Upper lobe of left lung (tissue), 6 donors: ENCODE measurements at places on chromosomes 2 and 18.
A peak's percentile ranks its signal among the peaks of the same experiment; 100 is the strongest.

DNA sequence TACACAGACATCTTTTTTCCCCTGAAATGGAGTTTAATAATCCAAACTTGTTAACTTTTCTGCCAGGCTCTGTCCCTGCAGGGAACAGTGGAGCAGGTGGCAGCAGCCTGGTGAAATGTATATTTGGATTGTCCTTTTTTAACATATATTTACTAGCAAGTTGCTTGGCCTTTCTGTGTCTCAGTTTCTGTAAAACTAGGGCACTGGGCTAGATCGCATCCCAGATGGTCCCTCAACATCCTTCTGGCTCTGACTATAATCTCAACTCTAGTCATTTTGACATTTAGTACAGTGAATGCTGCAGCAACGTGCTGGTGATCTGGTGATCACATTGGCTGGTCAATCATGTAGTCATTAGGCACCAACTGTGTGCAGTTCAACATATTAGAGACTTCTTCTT, 80.4 kb downstream of the LBH start:
- no peak for DNase-seq

DNA sequence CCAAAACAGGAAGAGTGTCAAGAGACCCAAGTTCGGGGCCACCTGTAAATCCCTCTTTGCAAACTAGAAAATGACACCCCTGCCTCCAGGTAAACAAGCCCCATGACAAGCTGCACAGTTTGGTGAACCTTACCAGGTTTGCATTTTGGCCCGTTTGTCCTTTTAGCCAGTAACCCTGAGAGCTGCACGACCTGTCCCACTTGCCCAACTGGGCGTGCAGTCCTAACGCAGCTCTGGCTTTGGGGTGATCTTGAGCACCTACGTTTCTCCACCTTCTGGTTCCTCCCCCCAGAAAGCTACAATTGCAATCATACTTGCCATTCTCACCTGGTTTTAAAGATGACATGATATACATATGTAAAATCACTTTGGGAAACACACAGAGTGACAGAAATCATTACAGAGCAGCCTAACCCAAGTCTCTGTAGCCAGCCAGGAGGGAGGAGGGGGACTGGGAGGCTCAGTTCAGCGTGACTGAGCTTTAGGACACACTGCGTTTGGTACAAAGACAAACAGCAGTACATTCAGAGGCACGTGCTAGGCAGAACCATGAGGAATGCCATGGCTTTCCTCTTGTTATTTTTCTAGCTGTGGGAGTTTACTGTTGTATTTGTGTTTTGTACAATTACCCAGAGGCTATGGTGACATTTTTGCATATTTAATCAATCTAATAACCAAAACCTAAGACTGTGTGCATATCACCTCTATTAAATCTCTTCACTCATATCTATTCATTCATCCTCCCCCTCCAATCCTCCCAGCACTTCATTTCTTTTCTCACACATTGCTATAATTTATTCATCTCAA, 304.0 kb downstream of the IRS1 start:
- DNase-seq = no peak

DNA sequence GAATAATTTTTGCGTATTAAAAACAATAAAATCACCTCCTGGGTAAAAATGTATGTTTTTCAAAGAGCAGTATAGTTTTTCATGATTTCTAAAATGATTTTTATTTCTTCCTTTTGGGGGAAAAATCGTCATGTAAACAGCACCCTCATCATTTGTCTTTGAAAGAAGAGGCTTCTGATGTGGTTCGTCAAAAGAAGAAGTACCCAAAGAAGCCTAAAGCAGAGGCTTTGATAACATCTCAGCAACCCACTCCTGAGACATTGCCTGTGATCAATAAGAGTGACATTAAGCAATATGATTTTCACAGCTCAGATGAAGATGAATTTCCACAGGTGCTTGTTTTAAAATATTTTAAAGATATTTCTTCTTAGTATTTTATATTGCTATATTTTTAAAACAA, 110.2 kb upstream of the KIF5C start:
- DNase-seq = no peak

GRCh38 chr2:168211664-168212163, 35.7 kb downstream of the STK39 start:
- DNase-seq = no peak

DNA sequence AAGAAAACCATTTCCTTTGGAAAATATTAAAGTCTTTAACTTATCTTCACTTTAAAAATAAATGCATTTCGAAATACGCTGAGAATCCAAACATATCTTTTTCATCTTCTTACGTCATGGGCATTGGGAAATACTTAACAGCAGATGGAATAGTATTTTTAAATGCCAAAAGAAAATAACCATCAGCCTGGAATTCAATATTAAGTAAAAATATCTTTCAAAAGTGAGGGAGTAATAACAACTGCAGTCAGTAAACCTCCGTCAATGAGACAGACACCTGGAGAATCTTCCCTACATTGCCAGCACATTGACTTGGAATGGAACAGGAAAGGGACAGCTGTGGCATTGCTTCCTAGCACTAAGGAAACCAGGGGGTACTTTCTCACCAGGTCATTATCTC, 290.4 kb upstream of the TNP1 start:
- DNase-seq = no peak

GRCh38 chr18:59273759-59274532, 692 bp upstream of the RAX start:
- DNase-seq = peak; percentile 73

DNA sequence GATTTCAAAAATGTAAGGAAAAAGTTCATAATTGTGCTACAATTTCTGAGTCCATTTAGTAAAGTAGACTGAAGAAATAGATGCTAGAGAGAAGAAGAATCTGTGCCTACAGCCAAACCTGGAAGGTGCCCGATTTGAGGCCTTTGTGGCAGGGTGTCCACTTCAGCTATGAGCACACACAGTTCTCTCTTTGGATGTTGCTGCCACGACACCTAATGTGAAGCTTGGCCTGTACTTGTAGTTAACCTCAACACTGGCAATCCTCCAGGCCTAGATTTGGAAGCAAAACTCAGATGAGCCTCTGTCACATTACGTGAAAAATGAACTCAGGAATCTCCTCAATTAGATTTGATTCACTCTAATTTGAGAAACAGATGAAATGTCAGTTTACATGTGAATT, 90.1 kb upstream of the LRP1B start:
- no peak for DNase-seq

GRCh38 chr2:1661891-1662605, 82.3 kb downstream of the PXDN start:
- DNase-seq = no peak

GRCh38 chr18:9739516-9739915, 31.4 kb downstream of the RAB31 start:
- no peak for DNase-seq

DNA sequence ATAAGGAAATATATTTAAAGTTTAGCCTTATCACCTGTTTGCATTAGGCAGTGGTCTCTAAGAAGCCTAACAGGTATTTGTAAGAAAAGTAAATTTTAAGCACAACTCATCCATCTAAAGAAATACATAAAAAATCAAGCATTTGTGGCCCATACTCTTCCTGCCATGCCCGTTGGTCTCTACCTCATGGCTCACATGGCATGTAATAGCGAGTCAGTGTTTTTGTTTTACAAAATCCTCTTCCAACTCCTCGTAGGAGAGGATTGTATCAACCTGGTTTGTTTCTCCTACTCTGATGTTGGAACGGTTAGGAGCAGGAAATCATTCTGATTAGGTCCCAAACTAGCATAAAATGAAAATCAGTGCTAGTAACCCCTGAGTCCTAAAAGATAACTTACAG, 91.8 kb downstream of the FMNL2 start:
- no peak for DNase-seq

DNA sequence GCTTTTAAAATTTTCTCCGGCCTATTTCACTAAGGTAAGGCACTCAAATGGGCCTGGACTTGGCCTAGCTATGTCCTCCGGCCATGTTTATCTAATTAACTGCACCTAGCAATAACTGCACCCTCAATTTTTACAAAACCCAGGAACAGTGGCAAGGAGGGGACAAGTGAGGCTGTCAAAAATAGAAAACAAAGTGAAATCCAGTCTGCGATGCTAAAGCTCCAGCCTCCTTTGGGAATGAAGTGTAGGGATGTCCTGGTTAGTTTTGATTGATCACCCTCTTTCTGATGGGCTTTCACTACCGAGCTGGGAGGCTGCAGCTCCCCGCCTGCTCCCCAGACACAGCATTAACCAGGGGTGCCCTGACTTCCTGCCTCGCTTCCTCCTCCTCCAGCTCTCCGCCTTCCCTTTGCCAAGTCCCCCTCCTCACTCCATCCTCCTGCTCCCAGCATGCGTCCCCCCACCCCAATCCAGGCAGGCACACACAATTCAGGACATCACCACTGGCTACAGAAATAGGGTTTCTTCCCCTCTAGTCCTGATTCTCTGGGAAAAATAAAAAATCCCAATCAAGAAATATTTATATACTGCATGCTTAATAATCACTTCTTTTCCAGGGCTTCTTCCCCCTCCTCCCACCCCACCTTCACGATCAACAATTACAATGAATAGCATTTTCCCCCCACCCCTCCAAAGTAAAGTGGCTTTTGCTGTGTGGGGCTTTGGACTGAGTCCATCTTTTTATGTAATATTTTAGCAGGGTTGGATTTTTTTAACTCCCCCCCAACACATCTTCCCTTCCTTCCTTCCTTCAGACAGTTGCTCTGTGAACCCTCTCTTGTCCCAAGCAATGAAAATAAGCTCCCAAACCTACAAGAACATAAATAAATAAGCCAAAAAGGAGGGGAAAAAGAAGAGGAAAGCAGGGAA, 3.3 kb upstream of the POU3F3 start:
- no peak for DNase-seq

- DNase-seq = no peak
Measured at GRCh38 chr18:3400567-3401296, 49.2 kb upstream of the TGIF1 start.

DNA sequence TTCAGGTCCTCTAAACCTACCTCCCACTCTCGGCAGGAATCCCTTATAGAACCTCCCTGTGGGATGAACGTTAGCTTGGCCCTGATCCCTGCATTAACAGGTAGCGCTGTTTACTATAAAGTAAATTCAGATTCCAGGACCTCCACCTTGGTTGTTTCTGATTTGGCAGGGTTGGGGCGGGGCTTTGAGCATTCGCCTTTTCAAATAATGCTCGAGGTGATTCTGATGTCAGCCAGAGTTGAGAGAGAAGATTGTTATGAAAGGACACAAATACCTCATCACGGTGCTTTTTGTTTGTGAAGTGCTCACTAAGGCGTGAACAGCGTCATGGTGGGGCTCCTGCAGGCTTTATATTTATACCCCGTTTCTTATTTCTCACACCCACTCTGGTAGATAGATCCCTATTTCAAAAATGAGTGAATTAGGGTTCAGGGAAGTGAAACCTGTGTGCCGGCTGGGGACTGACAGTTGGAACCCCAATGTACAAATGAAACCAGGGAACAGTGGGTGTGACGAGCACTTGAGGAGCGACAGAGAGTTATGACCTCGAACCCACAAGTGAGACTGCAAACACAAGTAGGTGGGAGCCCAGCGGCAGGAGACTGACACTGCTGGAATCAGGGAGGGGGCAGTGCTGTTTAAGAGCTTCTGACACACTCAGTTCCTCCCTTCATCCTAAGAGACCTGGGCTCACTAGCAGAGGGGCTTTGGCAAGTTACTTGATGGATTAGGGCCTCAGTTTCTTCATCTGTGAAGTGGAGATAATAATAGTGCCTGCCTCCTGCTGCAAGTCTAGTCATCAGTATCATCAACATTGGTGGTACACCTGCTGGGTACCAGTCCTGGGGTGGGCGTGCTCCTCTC, 14.2 kb upstream of the CXCR4 start:
- peak; percentile 70 for DNase-seq

- DNase-seq = no peak
Measured at GRCh38 chr2:114507744-114508143, 65.3 kb downstream of the DPP10 start.

GRCh38 chr2:119873350-119874315, 113.9 kb downstream of the PTPN4 start:
- DNase-seq = no peak

GRCh38 chr18:61286867-61287266, 46.4 kb upstream of the CDH20 start:
- no peak for DNase-seq

DNA sequence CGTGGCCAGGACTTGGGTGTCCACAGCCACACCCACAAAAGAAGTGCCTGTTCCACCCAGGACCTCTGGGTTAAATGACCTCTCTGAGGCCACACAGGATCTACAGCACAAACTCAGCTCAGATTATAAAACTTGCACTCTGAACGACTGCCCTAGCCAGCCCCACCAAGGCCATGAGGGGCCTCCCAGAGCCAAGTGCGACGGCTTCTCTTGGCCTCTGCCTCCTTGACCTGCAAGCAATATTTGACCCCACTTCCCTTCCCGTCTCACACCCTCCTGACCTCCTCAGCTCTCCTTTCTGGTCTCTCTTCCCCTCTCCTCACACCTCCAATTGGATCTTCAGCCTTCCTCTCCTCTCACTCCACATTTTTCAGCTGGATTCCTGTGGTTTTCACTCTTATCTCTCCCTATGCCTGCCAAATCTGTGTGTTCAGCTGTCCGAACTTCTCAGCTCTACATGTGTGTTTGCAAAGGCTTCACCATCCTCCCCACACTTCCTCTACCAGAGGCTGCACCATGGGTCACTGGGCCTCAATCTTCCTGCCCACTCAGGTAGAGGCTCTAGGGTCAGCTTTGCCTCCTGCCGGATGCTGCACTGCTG, 25.3 kb upstream of the STEAP3 start:
- no peak for DNase-seq

GRCh38 chr2:108288534-108289106, at the start of gene SULT1C2:
Gene SULT1C2, plus strand, starts transcription at chr2:108288895. Its CDS starts 4,773 bp downstream, at chr2:108293668.
- no peak for DNase-seq

DNA sequence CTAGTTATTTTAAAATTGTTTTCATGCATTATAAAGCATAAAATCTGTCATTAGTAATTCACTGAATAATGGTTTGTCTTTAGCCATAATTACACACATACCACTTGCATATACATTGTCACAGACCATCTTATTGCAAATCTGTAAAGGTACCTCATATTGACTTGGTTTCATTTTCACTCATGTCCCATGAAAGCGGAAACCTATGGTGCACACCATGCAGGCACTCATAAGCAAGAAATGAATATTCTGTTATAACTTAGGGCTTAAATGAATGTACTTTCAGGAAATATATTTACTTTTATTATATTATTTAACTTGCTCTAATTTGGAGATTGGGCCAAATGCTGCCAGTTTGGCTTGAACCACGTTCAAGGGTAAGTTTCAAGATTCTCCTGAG, 29.2 kb upstream of the STK17B start:
- no peak for DNase-seq

DNA sequence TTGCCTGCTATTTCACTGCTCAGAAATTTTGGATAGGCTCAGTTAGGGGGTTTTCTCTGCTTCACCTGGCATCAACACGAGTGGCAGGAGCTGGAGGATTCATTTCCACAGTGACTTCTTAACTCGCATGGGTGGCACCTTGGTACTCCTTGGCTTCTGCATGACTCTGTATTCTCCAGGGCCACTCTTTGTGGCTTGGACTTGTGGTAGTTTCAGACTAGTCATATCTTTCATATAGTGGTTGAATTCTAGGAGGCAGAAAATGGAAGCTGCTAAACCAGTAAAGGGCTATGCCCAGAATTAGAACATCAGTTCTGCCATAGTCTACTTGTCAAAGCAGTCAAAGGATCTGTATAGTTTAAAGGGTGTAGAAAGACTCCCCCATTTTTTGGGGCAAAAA, 6.8 kb downstream of the MAIP1 start:
- no peak for DNase-seq
